ENCODE measurements at places on chromosomes 2 and 18. TPM values are rescaled to one million over a fixed set of nuclear protein-coding genes. Genes with fewer than 3 reads are reported as not detected.
A peak's percentile ranks its signal among the peaks of the same experiment; 100 is the strongest.

The CAPN14 gene
- 0.13 TPM for total RNA-seq

- DNase-seq = peak; percentile 90
Observed at GRCh38 chr18:61581578-61582201, 248.5 kb downstream of the CDH20 start.

The SLC4A3 gene
- total RNA-seq = 2.1 TPM

The MROH2A gene
- 0.31 TPM for total RNA-seq

DNA sequence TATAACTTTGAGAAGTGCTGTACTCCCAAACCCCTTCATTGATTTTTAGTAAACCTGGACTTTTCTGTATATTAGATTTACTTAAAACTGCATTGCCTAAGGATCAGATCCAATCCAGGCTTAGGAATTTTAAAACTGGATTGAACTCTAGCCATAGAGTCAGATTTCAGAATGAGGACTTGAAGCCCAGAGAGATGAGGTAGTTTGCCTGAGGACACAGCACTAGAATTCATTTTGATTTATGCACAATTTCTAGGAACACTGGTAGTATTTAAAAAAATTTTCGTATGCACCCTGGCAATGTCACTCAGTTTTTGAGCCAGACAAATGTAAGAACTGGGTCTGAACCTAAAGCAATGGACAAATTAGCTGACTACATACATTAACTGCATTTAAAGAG is 144.9 kb downstream of the KCTD1 start:
- DNase-seq = no peak

GRCh38 chr2:41993435-41993925 is 54.3 kb upstream of the PKDCC start:
- no peak for DNase-seq

GRCh38 chr2:236862526-236862925 is 223.2 kb upstream of the COPS8 start:
- no peak for DNase-seq

The SLC40A1 gene
- 90.9 TPM for total RNA-seq

- no peak for DNase-seq
Observed at GRCh38 chr2:218482651-218483050, 63.7 kb downstream of the VIL1 start.

DNA sequence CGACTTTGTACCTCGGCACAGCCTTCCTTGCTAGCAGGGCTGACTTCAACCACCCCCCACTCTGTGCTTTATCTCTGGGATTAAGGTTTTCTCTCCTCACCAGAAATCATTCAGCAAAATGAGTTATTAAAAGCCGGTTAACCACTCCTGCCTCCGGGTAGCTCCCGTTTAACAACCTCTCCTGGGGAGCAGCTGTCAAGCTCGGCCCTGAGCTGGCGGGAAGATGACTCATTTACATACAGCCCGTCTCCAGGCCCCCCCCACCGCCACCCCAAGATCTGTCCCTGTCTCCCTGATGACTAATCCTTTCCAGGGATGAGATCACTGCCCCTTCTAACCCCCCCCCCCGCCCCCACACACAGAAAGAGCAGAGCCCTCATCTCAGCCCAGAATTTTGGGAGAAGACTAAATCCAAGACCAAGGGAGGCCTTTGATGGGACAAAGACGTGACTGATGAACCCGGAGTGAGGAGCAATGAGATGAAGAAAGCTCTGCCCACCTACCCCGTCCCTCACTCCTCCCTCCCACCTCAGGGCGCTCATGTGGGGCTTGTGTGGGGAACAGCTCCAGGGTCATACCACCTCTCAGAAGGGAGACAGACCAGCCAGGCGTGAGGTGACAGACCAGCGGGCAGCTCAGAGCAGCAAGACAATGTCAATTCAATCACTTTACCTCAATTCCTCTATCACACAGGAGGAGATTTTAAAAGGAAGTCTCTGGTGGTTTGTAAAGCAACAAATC is 131.4 kb downstream of the MSH2 start:
- DNase-seq = no peak

- no peak for DNase-seq
Observed at GRCh38 chr2:205717175-205717846, 35.0 kb downstream of the NRP2 start.

The CNGA3 gene
- 0.10 TPM for total RNA-seq

DNA sequence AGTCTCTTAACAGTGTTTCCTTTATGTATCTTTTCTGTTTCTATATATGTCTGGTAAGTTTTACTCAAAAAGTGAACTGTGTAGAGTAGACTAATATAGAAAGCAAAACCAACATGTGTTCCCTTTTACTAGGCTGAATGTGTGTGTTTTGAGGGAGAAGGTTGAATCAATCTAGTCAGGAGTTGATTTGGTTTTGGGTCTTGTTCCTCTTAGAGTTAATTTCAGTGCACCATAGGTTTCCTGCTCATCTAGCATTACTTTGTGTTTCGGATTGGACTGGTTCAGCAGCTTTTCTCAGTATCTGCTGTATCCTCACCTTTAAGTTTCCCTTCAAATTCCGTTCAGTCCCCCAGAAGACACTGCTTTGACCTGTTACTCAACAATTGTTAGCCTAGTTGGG is 52.0 kb upstream of the TRIM43 start:
- no peak for DNase-seq

DNA sequence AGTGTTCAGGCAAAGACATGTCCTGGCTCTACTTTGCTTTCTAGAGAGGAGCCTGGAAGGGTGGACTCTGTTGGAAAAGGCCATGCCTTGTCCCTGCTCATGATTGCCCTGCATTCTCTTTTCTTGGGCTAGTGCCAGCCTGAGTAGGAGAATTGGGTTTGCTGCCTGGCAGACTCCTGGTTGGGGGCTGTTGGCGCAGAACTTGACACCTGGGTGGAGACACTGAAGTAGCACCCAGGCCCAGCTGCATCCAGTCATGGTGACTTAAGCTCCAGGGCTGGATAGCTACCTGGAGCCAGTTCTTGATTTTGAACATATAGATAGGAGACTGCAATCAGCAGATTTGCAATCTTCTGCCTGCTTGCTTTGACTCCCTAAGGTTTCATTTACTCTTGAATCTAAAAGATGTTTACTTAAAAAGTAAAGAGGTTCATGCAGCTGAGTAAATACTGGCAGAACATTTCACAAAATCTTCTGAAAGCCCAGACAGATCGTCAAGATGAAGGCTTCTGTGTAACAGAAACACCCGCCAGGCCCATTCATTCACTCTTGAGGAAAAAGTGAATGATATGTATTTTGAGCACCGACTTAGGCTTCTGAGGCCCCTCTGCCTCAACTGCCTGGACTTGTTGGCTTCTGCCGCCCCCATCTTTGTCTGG is 38.0 kb upstream of the YWHAQ start:
- DNase-seq = no peak

The SOCS6 gene
- total RNA-seq = 23.7 TPM

- DNase-seq = peak; percentile 54
Observed at GRCh38 chr2:246489-247144, 17.2 kb downstream of the SH3YL1 start.

- no peak for DNase-seq
Observed at GRCh38 chr2:86033751-86034692, 71.7 kb downstream of the POLR1A start.

The CSRNP3 gene
- 14.6 TPM for total RNA-seq

DNA sequence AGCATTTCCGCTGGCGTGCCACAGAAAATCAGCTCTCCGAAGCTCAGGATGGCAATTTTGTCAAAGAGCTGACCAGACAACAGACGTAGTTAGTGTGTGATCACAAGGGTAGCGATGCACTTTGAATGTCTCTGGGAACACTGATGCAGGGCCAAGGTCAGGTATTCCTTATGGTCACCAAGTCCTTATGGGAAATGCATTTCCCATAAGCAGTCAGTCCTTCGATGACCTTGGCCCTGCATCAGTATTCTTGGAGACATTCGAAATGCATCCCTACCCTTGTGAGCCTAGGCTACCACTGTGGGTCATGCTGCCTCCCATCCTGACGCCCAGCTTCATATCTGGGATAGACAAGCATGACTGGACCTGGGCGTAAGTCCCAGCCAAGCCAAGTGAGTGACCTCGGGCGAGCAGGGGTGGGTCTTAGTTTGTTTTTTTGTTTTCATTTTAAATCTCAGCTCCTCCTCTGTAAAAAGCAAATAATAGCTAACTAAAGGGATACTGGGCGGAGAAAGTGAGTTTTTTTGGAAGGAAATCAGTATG is 13.6 kb downstream of the ABCG5 start:
- DNase-seq = no peak

DNA sequence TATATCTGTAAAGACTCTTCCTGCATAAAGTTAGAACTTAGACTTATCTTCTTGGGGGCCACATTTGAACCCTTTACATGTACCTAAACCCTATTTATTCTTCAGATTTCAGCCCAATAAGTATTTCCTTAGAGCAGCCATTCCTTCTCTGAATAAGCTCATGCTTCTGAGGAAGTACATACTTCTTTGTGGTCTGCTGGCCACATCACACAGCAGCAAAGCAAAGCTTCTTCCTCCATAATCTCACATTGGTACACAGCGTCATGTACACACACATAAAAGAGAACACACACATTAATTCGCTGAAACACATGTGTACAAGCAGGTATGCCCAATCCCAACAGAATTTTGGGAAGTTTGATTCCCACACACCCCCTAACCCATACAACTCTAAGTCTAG is 331.0 kb downstream of the CDH2 start:
- no peak for DNase-seq

DNA sequence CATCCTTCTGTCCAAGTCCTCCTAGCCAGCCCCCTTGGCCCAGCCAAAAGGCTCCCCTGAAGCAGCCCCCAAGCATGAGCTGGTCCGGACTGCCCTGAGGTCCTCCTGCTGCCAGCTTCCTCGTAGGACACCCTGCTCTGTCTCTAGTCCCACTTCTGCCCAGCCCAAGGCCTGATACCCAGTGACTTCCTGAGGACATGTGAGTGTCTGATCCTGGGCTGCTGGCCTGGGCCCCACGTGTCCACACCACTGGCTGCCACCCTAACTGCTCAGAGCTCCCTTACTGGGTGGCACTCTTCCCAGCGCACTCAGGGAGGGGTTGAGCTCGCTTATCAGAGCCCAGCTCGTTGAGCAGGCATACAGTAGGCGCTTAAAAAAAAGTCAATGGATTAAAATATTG is 34.4 kb upstream of the PDIA6 start:
- no peak for DNase-seq

- no peak for DNase-seq
Observed at GRCh38 chr18:43606795-43607194, 329.5 kb upstream of the SYT4 start.

The ELOA2 gene
- not detected for total RNA-seq

DNA sequence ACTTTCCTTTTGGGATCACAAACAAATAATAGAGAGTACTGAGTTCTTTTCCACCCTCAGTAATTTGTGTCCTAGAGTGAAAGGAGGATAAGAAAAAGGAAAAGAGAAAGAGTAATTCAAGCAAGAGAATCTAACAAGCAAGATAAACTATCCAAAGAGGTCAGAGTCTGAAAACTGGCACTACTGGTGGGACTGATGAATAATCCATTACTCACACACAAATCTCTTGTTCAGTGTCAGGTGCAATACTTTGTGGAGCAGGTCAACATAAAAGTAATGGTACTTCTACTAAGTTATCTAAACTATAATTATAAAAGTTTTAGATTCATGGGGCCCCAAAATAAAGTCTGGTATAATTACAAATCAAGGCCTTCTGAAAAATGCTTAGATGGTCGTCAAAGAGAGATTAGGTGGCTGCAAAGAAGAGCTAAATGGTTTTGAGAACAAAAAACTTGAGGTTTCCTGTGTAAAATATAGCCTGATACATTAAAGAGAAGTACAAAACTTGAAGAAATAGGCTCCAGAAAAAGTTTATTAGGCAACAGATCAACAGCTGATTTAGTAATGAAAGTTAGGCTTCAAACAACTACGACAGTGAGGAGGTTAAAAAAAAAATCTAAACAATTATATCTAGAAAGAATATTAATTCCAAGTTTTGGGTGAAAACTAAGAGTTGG is 109.4 kb downstream of the BAZ2B start:
- no peak for DNase-seq

DNA sequence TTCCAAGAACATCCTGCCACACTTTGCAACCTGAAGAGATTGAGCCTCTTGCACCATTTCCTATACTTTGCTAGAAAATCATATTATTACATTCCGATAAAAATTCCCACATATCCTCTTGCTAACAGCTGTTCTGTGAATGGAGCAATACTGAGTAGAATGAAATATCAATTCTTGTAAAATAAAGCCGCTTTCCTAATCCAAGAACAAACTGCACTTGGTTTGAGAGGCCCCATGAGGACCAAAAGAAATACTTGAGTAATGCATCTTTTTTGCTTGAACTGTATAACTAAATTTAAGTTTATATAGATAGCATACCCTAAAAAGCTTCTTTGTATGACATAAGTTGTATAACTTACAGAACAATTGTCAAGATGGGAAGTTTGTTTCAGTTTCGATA is 632.4 kb upstream of the SLC8A1 start:
- DNase-seq = no peak
